Effector CD8-positive, alpha-beta T cell (primary cell): ENCODE measurements at places on chromosomes 2 and 18.

- DNase-seq, result no peak
Measured at GRCh38 chr2:172513935-172514586, 41.8 kb upstream of the PDK1 start.

- DNase-seq, result no peak
Measured at GRCh38 chr2:212428681-212429478, 109.7 kb downstream of the ERBB4 start.

- no peak for DNase-seq
Measured at GRCh38 chr2:96534141-96534540, 2.4 kb upstream of the ARID5A start.

DNA sequence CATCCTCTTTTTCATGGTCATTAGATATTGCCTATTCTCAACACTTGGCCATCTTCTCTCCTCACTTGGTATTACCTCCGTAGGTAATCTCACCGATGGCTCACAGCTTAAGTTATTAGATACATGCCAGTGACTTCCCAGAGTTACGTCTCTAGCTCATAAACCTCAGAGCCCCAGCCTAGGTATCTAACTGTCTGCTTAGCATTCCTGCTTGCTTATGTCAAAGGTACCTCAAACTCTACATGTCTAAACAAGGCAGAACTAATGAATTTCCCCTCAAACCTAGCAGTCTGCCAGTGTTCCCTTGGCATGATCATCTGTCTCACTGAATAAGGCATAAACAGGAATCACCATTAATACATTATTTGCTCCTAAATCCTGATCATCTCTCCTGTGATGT, 27.7 kb upstream of the ZNF638 start:
- DNase-seq, result no peak

DNA sequence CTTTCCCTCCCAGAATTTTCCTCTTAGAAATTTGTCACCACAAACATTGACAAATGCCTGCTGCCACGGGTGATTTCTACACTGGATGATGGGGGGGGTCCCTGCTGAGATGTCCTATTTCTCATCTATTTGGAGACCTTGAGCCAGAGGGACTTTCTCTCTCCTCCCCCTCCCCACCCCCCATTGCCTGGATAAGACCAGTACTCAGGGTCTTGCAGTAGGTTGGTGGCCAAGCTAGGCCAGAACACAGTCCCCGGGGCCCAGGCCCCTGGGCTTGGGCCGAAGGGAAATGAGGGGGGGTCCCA, 560 bp upstream of the DUSP2 start:
- no peak for DNase-seq
